ENCODE measurements at places on chromosomes 7 and 10. TPM values are rescaled to one million over a fixed set of nuclear protein-coding genes. Genes with fewer than 3 reads are reported as not detected.

- peaks cover 4% of the 10 kb centered on the region for H3K27me3 ChIP-seq
- H3K4me1 ChIP-seq = no peaks in the 10 kb centered on the region
- no peak overlapping the region for H3K27ac ChIP-seq
- no peak overlapping the region for H3K4me3 ChIP-seq
These were observed 78.5 kb upstream of the FRMD4A start for GRCh38 chr10:14409247-14409646.

- H3K27me3 ChIP-seq = no peaks in the 10 kb centered on the region
- no peak overlapping the region for H3K27ac ChIP-seq
- peaks cover 48% of the 10 kb centered on the region for H3K36me3 ChIP-seq
These were observed 7.6 kb upstream of the SUPV3L1 start for GRCh38 chr10:69172241-69172982.

Gene MINPP1
- total RNA-seq = 15.4 TPM

DNA sequence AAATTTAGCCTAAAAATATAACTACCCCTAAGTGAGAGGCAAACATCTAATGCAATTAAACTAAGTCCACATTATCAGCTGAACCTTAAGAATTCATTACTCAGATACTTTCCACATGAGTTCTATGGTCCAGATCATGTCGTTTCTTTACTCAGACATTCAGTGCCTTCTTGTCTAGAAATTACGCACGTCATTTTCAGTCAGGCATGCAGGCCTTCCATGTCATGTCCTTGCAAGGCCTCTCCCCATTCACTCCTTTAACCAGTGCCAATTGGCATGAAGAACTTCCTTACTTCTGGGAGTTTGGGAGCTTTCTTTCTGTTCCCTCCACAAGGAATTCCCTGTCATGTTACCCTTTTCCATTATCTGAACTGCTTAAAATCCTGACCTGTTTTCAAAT is 118.8 kb downstream of the NRP1 start:
- peaks cover 22% of the 10 kb centered on the region for H3K4me1 ChIP-seq
- no peaks in the 10 kb centered on the region for H3K27me3 ChIP-seq
- DNase-seq = no peak
- no peak overlapping the region for H3K27ac ChIP-seq
- H3K36me3 ChIP-seq = peaks cover 43% of the 10 kb centered on the region

GRCh38 chr7:518630-519483 is 789 bp downstream of the PDGFA start:
- H3K4me1 ChIP-seq = peaks cover 39% of the 10 kb centered on the region
- no peaks in the 10 kb centered on the region for H3K36me3 ChIP-seq
- peak overlapping the region; percentile 72 for H3K27ac ChIP-seq
- H3K4me3 ChIP-seq = peak overlapping the region; percentile 57
- H3K27me3 ChIP-seq = peaks cover 32% of the 10 kb centered on the region

Gene FOXP2
- total RNA-seq = 7.6 TPM

GRCh38 chr7:139557857-139558581 is 34.5 kb downstream of the CLEC2L start:
- no peaks in the 10 kb centered on the region for H3K36me3 ChIP-seq
- H3K4me1 ChIP-seq = no peaks in the 10 kb centered on the region
- no peaks in the 10 kb centered on the region for H3K27me3 ChIP-seq
- no peak overlapping the region for H3K27ac ChIP-seq

DNA sequence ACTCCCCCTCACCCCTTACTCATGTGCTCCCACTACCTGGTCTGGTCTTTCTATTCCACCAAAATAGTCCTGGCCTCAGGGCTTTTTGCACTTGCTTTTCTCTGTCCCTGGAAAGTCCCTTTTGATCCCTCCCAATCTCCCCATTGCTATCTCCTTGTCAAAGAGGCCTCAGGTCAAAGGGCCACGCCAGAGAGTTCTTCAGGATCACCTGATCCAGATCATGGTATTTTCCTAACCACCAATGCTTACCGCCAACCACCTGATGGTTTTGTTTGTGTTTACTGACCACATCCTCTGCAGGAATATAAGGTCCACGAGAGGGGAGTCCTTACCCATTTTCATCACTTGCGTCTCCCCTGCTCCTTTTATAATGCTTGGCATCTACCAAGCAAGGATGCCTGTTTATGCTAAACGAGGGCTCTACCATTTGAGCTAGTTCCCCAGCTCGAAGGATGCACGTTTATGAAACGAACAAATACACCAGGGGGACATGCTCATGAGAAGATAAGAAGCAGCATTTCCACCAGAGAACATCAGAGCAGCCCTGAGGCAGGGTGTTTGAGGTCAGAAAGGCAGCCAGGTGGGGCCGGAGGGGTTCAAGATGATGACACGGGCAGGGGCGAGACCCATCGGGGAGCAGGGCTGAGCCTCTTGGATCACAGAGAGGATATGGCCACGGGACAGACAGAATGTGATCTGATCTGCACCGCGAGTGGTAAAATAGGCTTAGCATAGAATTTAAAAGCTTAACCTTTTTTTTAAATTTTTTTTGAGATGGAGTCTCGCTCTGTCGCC is 43.1 kb upstream of the FOXK1 start:
- peaks cover 9% of the 10 kb centered on the region for H3K4me1 ChIP-seq
- H3K27me3 ChIP-seq = no peaks in the 10 kb centered on the region
- H3K4me3 ChIP-seq = no peak overlapping the region
- H3K36me3 ChIP-seq = no peaks in the 10 kb centered on the region

Gene PRF1
- 32.3 TPM for total RNA-seq

Gene CPA2
- total RNA-seq = not detected

- H3K4me3 ChIP-seq = no peak overlapping the region
- no peaks in the 10 kb centered on the region for H3K36me3 ChIP-seq
- DNase-seq = peak; percentile 69
These were observed 13.2 kb upstream of the FRMPD2 start for GRCh38 chr10:48287417-48288391.

Gene FAM25G
- total RNA-seq = not detected

DNA sequence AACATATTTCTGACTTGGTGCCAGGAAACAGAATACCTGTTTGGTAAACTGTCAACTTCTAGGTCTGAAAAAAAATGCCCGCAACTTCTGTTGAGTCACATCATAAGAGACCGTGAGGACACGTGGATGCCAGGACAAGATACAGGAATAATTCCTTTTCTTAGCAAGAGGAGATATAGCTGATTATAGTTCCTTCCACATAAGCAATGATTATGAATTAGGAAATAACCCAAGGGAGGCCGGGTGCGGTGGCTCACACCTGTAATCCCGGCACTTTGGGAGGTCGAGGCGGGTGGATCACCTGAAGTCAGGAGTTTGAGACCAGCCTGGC is 75.2 kb downstream of the CDC123 start:
- H3K36me3 ChIP-seq = no peaks in the 10 kb centered on the region
- H3K4me1 ChIP-seq = peaks cover 7% of the 10 kb centered on the region
- H3K27me3 ChIP-seq = no peaks in the 10 kb centered on the region
- no peak for DNase-seq

Gene NUP205
- total RNA-seq = 34.3 TPM

All from upper lobe of right lung (tissue), 1 donor.